ENCODE measurements at places on chromosomes 5 and 9. TPM values are rescaled to one million over a fixed set of nuclear protein-coding genes. Genes with fewer than 3 reads are reported as not detected.

BAAT gene
- 0.10 TPM for total RNA-seq

TOMM5 gene
- 219 TPM for total RNA-seq

DHFR gene
- 110 TPM for total RNA-seq

ANKRD34B gene
- total RNA-seq: not detected

NPDC1 gene
- 13.2 TPM for total RNA-seq

CAMSAP1 gene
- 19.9 TPM for total RNA-seq

POU4F3 gene
- total RNA-seq: not detected

- peaks cover 43% of the 10 kb centered on the region for H3K27me3 ChIP-seq
- no peaks in the 10 kb centered on the region for H3K4me1 ChIP-seq
Observed at GRCh38 chr5:112691758-112692157, 45.9 kb upstream of the APC start.

- no peaks in the 10 kb centered on the region for H3K4me1 ChIP-seq
- no peaks in the 10 kb centered on the region for H3K36me3 ChIP-seq
- DNase-seq: no peak
- H3K27me3 ChIP-seq: no peaks in the 10 kb centered on the region
Observed at GRCh38 chr9:72932619-72933018, 20.2 kb downstream of the ALDH1A1 start.

- peaks cover 70% of the 10 kb centered on the region for H3K4me1 ChIP-seq
- peaks cover 5% of the 10 kb centered on the region for H3K36me3 ChIP-seq
- H3K4me3 ChIP-seq: peak overlapping the region; percentile 69
- H3K27me3 ChIP-seq: no peaks in the 10 kb centered on the region
Observed at GRCh38 chr5:170333161-170333910, 35.8 kb upstream of the LCP2 start.

- no peak for DNase-seq
- H3K27me3 ChIP-seq: no peaks in the 10 kb centered on the region
Observed at GRCh38 chr9:82781921-82782392, 281.0 kb downstream of the RASEF start.

- H3K27me3 ChIP-seq: peaks cover 44% of the 10 kb centered on the region
- no peak overlapping the region for H3K4me3 ChIP-seq
- DNase-seq: no peak
- H3K36me3 ChIP-seq: no peaks in the 10 kb centered on the region
Observed at GRCh38 chr5:7394889-7395431, 978 bp upstream of the ADCY2 start.

- H3K36me3 ChIP-seq: no peaks in the 10 kb centered on the region
- H3K4me3 ChIP-seq: no peak overlapping the region
- DNase-seq: peak; percentile 6
- H3K27ac ChIP-seq: no peak overlapping the region
- H3K4me1 ChIP-seq: no peaks in the 10 kb centered on the region
Observed at GRCh38 chr5:62720031-62720441, 141.4 kb downstream of the LRRC70 start.

- H3K4me1 ChIP-seq: peaks cover 4% of the 10 kb centered on the region
- no peaks in the 10 kb centered on the region for H3K27me3 ChIP-seq
- no peaks in the 10 kb centered on the region for H3K36me3 ChIP-seq
- H3K4me3 ChIP-seq: no peak overlapping the region
- no peak for DNase-seq
Observed at GRCh38 chr9:78149702-78150291, 86.1 kb upstream of the CEP78 start.

DNA sequence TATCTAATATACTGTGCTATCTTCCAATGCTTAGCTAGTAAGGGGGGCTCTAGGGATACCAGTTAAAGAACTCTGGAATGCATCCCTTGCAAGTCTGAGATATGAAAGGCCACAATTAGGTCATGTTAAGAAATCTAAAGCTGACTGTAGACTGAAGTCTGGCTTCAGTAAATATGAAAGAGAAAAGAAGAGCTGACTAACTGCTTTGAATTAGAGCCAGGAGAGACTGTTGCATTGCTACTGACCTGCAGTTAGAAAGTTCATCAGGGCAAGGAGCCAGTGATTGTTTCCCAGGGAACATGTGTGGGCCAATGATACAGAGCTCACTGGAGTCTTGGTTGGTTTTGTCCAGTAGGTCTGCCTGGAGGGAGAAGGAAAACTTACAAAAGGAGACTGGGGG, 472.1 kb upstream of the TNC start:
- no peaks in the 10 kb centered on the region for H3K4me1 ChIP-seq
- H3K4me3 ChIP-seq: no peak overlapping the region
- no peak overlapping the region for H3K27ac ChIP-seq
- no peaks in the 10 kb centered on the region for H3K36me3 ChIP-seq
- no peak for DNase-seq

- no peak overlapping the region for H3K4me3 ChIP-seq
- H3K36me3 ChIP-seq: peaks cover 4% of the 10 kb centered on the region
- no peak overlapping the region for H3K27ac ChIP-seq
Observed at GRCh38 chr5:94702729-94703128, 84.3 kb downstream of the SLF1 start.

DNA sequence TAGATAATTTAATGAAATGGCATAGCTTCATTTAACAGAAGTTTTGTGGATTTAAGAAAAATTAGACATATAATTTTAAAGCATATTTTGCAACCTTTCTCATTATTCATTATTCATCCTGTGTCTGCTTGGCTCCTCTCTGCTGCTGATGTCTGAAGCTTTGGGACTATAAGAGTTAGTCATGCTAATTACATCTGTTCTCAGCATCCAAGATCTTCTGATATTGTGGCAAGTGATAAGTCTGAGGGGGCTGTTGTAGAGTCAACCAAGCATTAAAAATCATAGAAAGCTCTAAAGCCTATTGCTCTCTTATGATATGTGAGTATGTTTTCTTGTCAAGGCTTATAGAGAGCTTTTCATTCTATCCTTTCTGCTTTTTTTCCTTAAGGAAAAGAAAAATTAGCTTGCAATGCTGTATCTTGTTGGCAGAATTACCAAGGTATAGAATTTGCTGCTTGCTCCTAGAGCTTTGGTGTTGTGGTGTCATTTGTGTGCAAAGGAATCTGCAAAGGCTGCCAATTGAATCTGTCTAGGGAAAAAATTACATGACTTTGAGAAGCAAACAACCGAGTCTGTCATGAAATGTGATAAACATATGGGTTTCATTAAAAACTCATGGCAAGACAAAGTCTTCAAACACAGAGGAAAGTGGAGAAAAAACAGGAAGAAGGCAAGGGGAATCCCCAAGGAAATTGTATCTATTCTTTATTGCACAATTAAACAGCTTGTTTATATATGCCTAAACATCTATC, 156.1 kb upstream of the DAB2 start:
- no peaks in the 10 kb centered on the region for H3K36me3 ChIP-seq
- no peak overlapping the region for H3K4me3 ChIP-seq
- peaks cover 7% of the 10 kb centered on the region for H3K4me1 ChIP-seq
- no peaks in the 10 kb centered on the region for H3K27me3 ChIP-seq
- no peak for DNase-seq

- H3K27ac ChIP-seq: no peak overlapping the region
- DNase-seq: no peak
- H3K36me3 ChIP-seq: no peaks in the 10 kb centered on the region
- no peak overlapping the region for H3K4me3 ChIP-seq
- no peaks in the 10 kb centered on the region for H3K4me1 ChIP-seq
- H3K27me3 ChIP-seq: no peaks in the 10 kb centered on the region
Observed at GRCh38 chr5:42919600-42919999, 107.9 kb upstream of the SELENOP start.

DNA sequence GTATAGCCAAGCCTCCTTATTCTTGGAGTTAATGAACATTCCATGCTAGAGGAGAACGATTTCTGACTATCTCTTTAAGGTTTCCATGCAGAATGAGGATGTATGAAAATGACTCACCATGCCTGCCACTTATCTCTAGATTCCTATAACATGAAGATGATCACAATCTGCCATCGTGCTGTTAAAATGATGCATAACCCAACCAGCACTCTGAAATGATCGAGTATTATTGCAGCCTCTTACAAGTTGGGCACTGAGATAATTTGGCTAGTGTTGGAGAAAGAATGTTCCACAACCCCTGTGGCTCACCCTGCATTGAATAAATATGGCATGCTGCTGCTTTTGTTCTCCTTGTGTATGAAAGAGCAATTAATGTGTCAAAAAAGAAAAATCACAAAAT, 1143.6 kb upstream of the WWC1 start:
- no peak overlapping the region for H3K4me3 ChIP-seq
- H3K27ac ChIP-seq: no peak overlapping the region
- no peaks in the 10 kb centered on the region for H3K4me1 ChIP-seq
- no peaks in the 10 kb centered on the region for H3K27me3 ChIP-seq

DNA sequence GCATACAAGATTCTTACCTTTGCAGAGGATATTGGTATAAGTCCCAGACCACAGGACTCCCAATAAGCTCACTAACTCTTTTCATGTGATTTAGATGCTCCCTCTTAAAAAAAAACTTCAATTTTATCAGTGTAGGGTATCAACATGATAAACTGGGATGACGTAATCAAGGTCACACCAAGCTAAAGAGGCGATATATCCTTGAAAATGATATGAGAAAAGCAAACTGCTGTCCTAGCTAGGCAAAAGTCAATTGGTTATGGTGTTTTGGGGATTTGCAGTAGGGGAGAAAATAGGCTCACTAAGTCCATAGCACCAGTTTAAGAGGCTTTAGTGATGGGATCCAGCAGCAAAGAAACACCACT, 354.4 kb downstream of the DIRAS2 start:
- DNase-seq: no peak
- peaks cover 5% of the 10 kb centered on the region for H3K27me3 ChIP-seq
- H3K4me3 ChIP-seq: no peak overlapping the region
- H3K36me3 ChIP-seq: no peaks in the 10 kb centered on the region
- H3K4me1 ChIP-seq: no peaks in the 10 kb centered on the region

GRCh38 chr5:141192110-141192725, at the start of gene PCDHB10:
PCDHB10 (plus strand) TSS chr5:141192353; CDS start chr5:141192553, 200 bp downstream.
- H3K27me3 ChIP-seq: peaks cover 70% of the 10 kb centered on the region
- no peaks in the 10 kb centered on the region for H3K4me1 ChIP-seq
- H3K36me3 ChIP-seq: peaks cover 20% of the 10 kb centered on the region
- H3K27ac ChIP-seq: no peak within 1 kb of the TSS
- H3K4me3 ChIP-seq: no peak within 1 kb of the TSS
- DNase-seq: no peak

DNA sequence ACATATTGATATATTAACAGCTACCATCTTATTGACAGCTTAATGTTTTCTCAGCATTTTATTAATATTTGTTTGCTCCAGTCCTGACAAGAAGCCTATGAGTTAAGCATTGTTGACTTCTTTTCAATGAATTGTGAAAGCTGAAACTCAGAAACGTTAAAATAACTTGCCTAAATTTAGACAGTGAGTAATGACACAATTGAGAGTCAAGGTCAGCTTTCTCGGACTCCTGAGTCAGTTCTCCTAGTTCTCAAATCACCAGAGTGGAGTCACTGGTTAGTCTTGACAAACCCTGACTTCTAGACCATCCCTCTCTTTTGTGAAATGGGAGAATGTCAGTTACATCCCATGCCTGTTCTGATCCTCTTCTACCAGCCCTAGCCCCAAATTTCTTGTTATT, 222.7 kb upstream of the ACO1 start:
- no peaks in the 10 kb centered on the region for H3K4me1 ChIP-seq
- H3K4me3 ChIP-seq: no peak overlapping the region
- H3K27ac ChIP-seq: no peak overlapping the region
- DNase-seq: no peak
- H3K27me3 ChIP-seq: no peaks in the 10 kb centered on the region

GRCh38 chr9:135046739-135047350, 40.6 kb upstream of the OLFM1 start:
- H3K27ac ChIP-seq: no peak overlapping the region
- H3K4me3 ChIP-seq: no peak overlapping the region
- peaks cover 14% of the 10 kb centered on the region for H3K27me3 ChIP-seq

GRCh38 chr5:33241802-33242201, 199.0 kb upstream of the TARS1 start:
- no peaks in the 10 kb centered on the region for H3K36me3 ChIP-seq
- no peaks in the 10 kb centered on the region for H3K27me3 ChIP-seq
- DNase-seq: no peak
- peaks cover under 1% of the 10 kb centered on the region for H3K4me1 ChIP-seq

- no peak for DNase-seq
- H3K4me1 ChIP-seq: no peaks in the 10 kb centered on the region
- peaks cover 1% of the 10 kb centered on the region for H3K36me3 ChIP-seq
Observed at GRCh38 chr5:82595113-82595512, 317.0 kb upstream of the RPS23 start.

GRCh38 chr5:120628156-120628555, 164.1 kb downstream of the PRR16 start:
- H3K36me3 ChIP-seq: no peaks in the 10 kb centered on the region
- H3K27me3 ChIP-seq: no peaks in the 10 kb centered on the region
- no peak overlapping the region for H3K4me3 ChIP-seq
- H3K4me1 ChIP-seq: no peaks in the 10 kb centered on the region
- no peak overlapping the region for H3K27ac ChIP-seq
- DNase-seq: no peak

DNA sequence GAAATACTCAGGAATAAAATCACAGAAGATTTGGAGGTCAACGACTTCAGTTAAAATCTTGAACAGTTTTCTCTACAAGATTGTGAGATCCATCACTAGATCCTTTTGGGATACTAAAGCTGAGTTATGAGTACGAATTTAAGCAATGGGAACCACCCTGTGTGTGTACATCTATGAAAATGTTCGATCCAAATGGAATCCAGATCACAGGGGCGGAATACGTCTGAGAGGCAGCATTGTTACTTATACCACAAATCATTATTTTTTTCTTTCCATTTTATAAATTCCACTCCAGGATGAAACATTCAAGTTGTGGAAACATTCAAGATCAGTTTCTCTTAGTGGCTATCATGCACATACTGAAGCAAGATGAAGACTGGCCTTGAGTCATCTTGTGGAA, 239.3 kb upstream of the PAPPA start:
- H3K36me3 ChIP-seq: no peaks in the 10 kb centered on the region
- DNase-seq: no peak
- H3K27me3 ChIP-seq: no peaks in the 10 kb centered on the region
- H3K4me1 ChIP-seq: no peaks in the 10 kb centered on the region
- no peak overlapping the region for H3K4me3 ChIP-seq

DNA sequence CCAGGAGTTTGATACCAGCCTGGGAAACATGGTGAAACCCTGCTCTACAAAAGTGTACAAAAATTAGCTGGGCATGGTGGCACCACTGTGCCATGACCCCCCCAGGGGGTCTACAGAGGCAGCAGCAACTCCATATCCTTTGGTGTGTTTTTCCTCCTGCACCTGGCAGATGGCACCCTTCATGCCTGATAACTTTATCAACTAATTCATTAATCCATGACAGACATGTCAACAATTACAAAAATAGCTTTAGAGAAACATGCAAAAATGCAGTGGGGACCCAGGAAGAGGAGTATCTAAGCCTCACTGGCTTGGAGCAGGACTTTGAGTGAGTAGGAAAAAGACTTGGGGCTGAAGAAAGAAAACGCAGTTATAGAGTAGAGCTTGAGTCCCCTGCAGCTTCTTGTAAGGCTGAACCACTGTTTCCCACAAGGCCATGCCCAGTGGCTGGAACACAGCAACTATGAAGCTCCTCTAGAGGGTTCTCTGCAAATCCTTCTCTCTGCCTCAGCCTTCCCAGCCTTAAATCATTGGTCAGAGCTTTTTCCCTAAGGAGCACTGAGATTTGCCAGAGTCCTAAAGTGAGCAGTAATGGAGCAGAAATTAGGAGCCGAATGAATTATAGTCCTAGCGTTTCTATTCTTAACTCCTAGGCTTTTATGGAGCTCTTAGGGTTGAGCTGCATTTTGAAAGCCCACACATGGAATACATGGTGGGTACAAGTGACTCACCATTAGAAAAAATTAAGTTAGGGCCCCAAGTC, 25.5 kb upstream of the B4GALT1 start:
- H3K36me3 ChIP-seq: no peaks in the 10 kb centered on the region
- H3K27ac ChIP-seq: no peak overlapping the region
- DNase-seq: no peak
- H3K27me3 ChIP-seq: no peaks in the 10 kb centered on the region
- no peak overlapping the region for H3K4me3 ChIP-seq
- H3K4me1 ChIP-seq: no peaks in the 10 kb centered on the region

GRCh38 chr5:180647941-180648500, 1.4 kb downstream of the FLT4 start:
- H3K4me1 ChIP-seq: peaks cover 12% of the 10 kb centered on the region
- DNase-seq: no peak
- peak overlapping the region; percentile 77 for H3K4me3 ChIP-seq
- no peak overlapping the region for H3K27ac ChIP-seq
- H3K27me3 ChIP-seq: peaks cover 14% of the 10 kb centered on the region
